Activated T-cell treated with anti-CD3 and anti-CD28 coated beads for 1 hour (primary cell): ENCODE measurements at places on chromosomes 7 and 10.

DNA sequence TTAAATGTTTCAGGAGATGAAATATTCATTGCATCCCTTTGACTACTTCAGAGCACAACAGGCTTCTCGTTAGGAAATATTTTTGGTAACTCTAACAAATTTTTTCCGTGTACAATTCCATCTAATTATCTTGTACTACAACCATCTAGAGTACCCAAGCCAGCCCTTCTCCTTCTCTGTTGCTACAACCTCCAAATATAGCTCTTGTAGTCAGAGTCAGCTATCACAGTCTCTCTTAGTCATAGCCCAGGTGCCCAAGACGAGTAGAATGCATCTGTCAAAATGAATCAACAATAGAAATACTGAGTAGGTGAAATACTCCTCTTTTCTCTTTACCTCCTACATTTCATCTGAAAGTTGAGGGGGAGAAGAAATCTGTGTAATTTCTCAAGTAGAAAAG is 74.0 kb downstream of the INHBA start:
- no peak for DNase-seq

GRCh38 chr7:44769776-44770294 is 21.2 kb downstream of the ZMIZ2 start:
- DNase-seq, result no peak

- DNase-seq, result no peak
These were observed 17.1 kb upstream of the TSPAN15 start for GRCh38 chr10:69434169-69434568.

DNA sequence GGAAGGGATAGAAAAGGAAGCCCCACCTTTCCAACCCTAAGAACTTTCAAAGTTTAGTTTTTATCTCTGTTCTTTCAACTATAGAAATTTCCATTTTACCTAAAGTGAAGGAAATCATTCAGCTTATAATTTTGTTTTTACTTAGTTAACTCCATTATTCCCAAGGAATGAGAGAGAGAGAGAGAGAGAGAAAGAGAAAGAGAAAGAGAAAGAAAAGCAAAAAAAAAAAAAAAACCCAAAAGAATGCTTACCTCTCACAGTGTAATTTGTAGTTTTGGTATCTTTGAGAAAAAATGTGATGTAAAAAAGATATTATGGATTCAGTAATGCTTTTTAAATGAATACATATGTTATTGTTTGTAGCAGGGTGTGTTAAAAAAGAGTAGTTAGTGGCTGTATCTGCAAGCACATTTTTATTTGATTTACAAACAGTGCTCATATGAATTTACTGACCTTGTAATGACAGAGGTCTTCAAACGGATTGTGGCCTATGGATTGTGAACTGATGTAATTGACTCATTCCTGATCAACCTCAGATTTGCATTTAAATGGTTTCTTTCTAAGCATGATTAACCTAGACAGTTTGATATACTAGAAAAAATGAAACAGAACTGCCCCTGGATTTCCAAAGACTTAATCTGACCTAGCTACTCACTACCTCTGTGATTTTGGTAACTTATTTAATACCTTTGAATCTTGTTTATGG is 64.9 kb downstream of the LCOR start:
- no peak for DNase-seq

GRCh38 chr7:142496545-142496991 is 238.7 kb upstream of the PRSS58 start:
- no peak for DNase-seq

DNA sequence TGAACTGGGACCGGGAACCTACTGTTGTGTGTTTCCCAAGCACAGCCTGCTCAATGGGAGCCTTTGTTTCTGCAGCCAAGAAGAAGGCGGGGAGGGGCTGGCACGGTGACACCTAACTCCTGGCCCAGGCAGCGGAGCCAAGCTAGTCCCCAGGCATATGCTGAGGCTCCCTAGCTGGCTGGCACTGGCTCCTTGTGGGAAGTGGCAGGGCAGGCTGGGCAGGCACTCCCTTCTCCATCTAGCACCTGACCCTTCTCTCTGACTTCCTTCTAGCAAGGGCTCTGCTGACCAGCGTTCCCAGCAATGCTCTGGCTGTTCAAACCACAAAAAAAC is 325.0 kb downstream of the PLXNA4 start:
- DNase-seq, result no peak

DNA sequence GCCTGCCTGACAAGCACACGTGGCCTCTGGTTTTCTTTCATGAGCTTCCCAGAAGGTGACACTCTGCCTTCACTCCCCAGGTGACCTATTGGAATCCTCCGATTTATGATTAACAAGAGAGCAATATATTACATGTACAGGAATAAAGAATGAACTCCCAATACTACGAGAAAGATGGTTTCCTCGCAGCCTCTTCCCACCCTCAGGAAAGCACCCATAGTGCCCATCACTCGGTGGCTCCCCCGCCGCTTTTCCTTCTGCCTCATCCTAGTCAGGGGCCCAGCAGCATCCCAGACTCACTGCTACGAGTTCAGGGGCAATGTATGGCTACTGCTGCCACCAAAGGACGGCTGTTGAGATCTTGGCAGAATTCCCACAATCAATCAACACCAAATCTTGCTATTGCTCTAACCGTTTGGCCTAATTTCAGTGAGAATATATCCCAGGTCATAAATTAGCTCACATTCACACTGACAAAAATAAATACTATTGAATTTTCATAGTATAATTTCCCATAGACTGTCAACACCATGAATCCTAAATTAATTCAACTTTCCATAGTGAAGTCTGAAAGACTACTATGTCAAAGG is 196.3 kb downstream of the TNS3 start:
- DNase-seq, result no peak

- DNase-seq, result no peak
These were observed 29.3 kb downstream of the INPP5A start for GRCh38 chr10:132566892-132567291.

GRCh38 chr10:22557321-22557720 is 157.1 kb downstream of the PIP4K2A start:
- no peak for DNase-seq

DNA sequence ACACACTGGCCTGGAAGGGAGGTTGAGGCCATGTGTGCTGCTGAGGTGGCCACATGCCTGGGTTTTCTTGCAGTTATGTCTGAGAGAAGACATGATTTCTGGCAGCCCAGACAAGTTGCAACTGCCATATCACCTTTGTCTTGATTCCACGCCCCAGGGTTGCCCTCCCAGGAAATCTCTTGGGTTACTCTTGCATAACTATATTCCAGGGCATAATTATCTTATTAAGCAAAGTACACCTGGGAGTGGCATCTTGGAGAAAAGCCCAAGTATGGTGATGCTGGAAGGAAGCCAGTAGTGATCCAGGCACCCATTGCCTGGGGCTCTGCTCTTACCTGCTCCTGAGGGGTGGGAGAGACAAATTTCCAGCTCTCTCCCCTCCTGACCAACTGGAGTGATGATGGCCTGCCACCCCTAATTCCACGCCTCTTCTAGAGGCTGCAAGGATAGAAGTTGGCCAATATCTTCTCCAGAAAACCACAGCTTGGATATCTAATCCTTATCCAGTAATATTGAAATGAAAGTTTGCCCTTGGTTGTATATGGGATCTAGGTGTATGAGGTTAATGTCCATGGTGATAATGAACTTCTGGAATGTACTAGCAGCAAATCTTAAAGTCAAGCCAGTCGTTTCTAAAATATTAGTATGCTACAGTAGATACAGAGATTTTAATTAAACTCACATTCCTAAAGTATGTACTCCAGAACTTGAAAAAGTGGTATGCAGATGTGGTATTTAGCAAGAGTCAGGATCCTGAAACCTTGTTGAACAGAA is 5.0 kb downstream of the AKR1B10 start:
- DNase-seq, result no peak

DNA sequence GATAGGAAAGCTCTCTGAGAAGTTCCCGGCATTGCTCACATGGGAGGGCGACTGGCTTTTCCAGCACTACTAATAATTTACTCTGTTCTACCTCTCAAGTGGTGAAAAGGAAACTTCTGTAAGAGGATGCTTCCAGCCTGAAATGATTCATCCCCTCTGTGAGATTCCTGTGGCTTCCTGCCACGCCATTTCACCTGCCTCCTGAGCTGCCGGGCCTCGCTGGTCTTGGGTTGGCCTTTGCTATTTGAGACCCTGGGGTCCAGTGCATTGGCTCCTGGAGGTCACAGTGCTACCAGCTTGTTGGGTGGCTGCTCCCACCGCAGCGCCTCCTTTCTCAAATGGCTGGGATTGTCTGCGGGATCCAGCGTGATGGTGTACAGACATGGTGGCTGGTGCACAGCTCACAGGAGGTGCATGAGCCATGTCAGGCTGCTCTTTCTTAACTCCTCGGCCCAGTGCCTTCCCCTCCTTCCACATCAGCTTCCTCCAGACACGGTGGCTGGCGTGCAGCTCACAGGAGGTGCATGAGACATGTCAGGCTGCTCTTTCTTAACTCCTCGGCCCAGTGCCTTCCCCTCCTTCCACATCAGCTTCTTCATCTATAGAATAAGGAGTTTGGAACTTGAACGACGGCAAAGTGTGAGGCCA is 42.9 kb upstream of the PCBD1 start:
- no peak for DNase-seq

- DNase-seq, result no peak
These were observed 54.0 kb upstream of the SLC26A5 start for GRCh38 chr7:103499976-103500375.

DNA sequence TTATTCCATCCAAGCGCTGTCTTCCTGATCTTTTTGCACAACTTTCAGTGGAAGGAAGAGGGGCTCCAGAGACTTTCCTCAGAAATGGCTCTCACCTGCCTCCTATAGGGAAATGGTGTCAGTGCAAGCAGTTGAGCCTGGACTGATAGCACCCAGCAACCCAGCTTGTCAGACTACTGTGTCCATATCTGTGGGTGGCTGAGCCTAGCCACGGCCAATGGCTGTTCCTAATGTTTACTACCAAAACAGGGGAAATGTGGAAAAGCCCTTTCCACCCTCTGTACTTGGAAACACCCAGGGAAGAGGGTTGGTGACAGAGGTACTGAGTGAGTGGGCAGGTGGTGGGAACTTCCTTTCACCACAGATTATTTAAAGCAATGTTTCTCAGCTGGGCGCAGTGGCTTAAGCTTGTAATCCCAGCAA is 4.3 kb upstream of the YKT6 start:
- no peak for DNase-seq

- DNase-seq, result no peak
These were observed 6.6 kb upstream of the DEPP1 start for GRCh38 chr10:44985175-44985681.

GRCh38 chr7:151559557-151560183 is 40.0 kb upstream of the RHEB start:
- DNase-seq, result no peak

GRCh38 chr7:125098377-125098970 is 168.8 kb upstream of the POT1 start:
- DNase-seq, result no peak

GRCh38 chr7:129924602-129925001 is 28.2 kb downstream of the UBE2H start:
- DNase-seq, result no peak
